ENCODE measurements at places on chromosomes 1 and 21.

- DNase-seq: no peak
Observed at GRCh38 chr1:61344696-61345095, 262.3 kb downstream of the NFIA start.

GRCh38 chr1:5140136-5140535 is 485.7 kb downstream of the AJAP1 start:
- no peak for DNase-seq

- no peak for DNase-seq
Observed at GRCh38 chr1:232066521-232066920, 439.9 kb downstream of the DISC1 start.

DNA sequence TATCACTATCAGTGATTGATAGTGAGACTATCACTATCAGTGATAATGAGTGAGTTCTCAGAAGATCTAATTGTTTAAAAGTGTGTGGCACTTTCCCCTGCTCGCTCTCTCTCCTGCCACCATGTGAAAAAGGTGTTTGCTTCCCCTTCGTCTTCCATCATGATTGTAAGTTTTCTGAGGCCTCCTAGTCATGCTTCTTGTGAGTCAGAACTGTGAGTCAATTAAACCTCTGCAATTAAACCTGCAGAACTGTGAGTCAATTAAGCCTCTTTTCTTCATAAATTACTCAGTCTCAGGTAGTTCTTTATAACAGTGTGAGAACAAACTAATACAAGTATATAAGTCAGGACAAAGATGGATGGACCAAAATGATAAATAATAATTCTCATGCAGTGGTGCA is 7.0 kb upstream of the IL23R start:
- DNase-seq: no peak

GRCh38 chr1:205424901-205425600 is 3.2 kb upstream of the LEMD1 start:
- peak; percentile 31 for DNase-seq

- no peak for DNase-seq
Observed at GRCh38 chr1:9068981-9069325, 482 bp downstream of the SLC2A5 start.

GRCh38 chr1:36576551-36577110 is 93.9 kb upstream of the CSF3R start:
- no peak for DNase-seq

- no peak for DNase-seq
Observed at GRCh38 chr21:15414057-15414456, 315.7 kb upstream of the USP25 start.

DNA sequence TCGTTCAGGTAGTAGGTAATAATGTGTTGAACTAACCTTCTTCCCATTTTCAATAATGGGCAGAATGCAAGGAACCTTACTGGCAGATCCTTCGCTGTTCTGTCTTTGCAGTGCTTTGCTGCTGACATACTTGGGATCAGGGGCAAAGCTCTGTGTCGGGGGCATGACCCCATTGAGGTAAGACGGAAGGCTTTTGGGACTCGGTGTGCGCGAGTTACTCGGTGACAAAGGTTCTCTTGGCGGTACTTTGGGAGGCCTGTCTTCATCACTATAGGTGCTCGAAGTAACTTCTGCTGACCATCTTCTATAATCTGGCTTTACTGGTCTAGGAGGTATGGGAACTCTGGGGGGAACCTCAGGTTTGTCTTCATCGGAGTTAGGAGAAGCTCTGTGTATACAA is 12.7 kb downstream of the ERRFI1 start:
- DNase-seq: no peak

GRCh38 chr1:20485527-20486456 is at the start of gene CAMK2N1:
TSS of gene CAMK2N1 (minus strand) at chr1:20486210. CDS start at chr1:20485379, 831 bp downstream.
- peak; percentile 80 for DNase-seq

GRCh38 chr1:151408891-151409290 is 9.5 kb downstream of the PSMB4 start:
- no peak for DNase-seq

GRCh38 chr1:218553197-218553596 is 208.1 kb downstream of the TGFB2 start:
- no peak for DNase-seq

DNA sequence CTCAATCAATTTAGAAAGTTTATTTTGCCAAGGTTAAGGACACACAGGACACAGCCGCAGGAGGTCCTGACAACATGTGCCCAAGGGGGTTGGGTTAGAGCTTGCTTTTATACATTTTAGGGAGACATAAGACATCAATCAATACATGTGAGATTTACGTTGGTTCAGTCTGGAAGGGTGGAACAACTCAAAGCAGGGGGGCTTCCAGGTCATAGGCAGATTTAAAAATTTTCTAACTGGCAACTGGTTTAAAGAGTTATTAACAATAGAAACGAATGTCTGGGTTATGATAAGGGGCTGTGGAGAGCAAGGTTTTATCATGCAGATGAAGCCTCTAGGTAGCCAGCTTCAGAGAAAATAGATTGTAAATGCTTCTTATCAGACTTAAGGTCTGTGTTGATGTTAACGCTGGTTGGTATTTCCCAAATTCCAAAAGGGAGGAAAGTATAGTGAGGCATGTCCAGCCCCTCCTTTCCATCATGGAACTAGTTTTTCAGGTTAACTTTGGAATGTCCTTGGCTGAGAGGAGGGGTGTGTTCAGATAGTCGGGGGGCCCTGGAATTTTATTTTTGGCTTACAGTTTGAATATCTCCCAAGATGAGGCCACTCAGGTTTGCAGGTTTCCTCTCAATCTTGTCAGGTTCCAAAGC is 31.0 kb upstream of the TGFBR3 start:
- DNase-seq: peak; percentile 52

- no peak for DNase-seq
Observed at GRCh38 chr21:28523367-28523766, 469.3 kb downstream of the LTN1 start.

DNA sequence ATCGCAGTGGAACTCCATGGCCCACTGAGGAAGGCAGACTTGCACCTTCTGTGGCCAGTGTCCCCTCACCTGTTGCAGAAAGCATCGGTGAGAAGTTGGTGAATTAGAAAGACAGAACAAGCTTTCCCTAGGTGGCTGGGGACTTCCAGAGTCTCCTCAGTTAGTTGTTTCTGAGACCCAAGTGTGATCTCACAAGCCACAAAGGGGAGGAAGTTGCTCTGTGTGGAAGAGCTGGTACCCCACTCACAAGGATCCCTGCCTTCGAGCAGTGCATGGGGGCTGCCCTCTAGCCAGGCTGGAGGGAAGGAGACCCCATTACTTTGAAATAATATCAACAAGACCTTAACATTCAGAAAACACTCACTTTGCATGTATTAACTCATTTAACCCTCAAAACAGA is 2.1 kb downstream of the PRELP start:
- DNase-seq: no peak

GRCh38 chr1:202200112-202200548 is 6.5 kb downstream of the LGR6 start:
- peak; percentile 88 for DNase-seq

GRCh38 chr1:232813760-232814159 is 8.5 kb downstream of the MAP10 start:
- DNase-seq: no peak

GRCh38 chr1:184590163-184590750 is 164.4 kb downstream of the EDEM3 start:
- no peak for DNase-seq

- no peak for DNase-seq
Observed at GRCh38 chr1:10196976-10197375, 13.4 kb upstream of the KIF1B start.

DNA sequence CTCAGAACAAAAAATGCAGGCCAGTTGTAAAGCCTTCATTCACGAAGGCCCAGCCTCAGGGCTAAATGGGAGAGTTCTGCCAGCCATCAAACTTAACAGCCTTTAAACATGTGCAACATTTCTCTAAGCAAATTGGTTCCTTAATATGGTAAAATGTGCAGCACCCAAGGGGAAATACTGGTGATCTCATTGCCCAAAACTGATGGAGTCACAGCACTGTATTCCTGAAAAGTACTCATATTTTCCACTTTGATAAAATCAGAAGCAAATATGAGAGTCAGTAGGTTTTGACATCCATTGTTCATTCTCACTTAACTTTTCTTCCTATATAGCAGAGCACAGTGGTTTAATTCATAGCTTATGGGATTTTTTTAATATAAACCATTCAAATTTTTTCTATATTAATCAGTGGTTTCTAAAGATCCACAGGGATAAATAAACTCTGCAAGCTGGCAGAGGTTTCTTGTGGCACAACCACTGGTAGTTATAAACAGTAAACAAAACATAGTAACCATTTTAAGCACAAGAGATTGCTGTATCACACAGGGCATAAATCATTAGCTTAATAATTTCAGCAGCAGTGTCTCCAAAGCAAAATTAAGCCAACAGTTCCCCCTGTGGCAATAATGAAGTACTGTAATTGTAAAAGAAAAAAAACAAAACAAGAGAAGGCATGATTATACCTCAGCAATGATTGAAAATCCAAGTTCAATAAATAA is 106.9 kb upstream of the LYPLAL1 start:
- peak; percentile 63 for DNase-seq

DNA sequence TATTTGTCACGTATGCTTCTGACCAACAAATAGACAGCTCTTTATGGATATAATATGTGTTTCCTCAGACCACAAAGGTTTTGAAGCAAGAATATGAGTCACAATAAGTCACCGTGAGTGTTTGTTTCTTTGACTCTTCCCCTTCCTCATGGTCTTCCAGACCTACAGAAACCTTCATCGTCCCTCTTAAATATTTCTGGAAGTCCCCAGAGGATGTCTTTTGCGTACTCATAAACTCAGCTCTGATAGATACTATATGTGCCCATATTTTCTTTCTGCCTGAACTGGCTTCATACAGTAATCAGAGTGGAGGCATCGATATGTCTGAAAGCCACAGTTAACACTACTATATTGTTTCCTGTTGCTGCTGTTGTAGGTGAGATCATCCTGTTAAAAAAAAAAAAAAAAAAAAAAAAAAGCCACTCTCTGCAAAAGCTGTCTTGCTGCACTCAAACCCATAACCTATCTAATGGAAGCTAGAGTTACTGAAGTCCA is 38.4 kb downstream of the ADAMTS1 start:
- no peak for DNase-seq

- DNase-seq: no peak
Observed at GRCh38 chr1:101178341-101178687, 58.5 kb upstream of the S1PR1 start.

- peak; percentile 77 for DNase-seq
Observed at GRCh38 chr1:119715542-119715941, 3.8 kb downstream of the PHGDH start.

- no peak for DNase-seq
Observed at GRCh38 chr1:57986432-57986831, 560.1 kb downstream of the OMA1 start.

GRCh38 chr1:209404577-209404976 is 178.9 kb upstream of the CAMK1G start:
- DNase-seq: peak; percentile 69

GRCh38 chr1:183096894-183097293 is 73.7 kb downstream of the LAMC1 start:
- DNase-seq: no peak

- no peak for DNase-seq
Observed at GRCh38 chr21:41242238-41242829, 74.3 kb upstream of the FAM3B start.

DNA sequence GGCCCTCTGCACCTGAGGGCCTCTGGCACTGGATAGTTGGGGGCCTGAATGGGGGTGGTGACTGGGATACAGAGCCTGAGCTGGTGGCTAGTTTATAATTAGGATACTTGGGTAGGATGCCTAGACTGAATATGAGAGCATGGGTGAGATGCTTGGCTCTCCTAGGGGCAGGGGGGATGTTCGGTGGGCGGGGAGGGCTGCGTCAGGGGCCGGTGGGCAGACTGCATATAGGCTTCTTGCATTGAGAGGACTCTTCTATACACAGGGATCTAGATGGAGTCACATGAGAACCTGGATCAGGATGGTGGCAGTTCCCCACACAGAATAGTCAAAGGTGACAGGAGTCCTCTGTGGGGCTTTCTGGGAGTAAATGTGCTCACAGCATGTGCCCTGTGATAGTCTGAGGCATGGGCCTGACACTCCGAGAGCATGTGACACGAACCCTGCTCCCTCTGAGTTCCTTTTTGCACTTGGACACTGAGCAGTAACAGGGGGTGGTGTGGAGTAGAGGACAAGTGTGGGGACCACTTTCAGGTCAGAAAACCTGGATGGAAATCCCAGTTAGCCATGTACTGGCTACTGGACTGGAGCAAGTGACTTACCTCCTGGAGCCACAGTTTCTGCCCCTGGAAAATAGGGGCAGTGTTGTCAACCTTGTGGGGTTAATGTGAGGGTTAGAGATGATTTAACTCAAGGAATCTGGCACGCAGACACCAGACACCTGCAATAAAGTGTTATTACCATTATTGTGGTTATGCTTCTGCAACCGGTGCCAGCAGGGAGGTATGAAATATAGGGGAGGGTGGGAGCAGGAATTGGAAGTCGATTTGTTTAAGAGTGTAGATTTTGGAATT is 2.2 kb downstream of the MAP7D1 start:
- no peak for DNase-seq

- no peak for DNase-seq
Observed at GRCh38 chr1:191101960-191102359, 624.3 kb upstream of the BRINP3 start.

GRCh38 chr1:16070640-16071355 is 2.7 kb downstream of the FAM131C start:
- no peak for DNase-seq

GRCh38 chr1:41790351-41790750 is 128.4 kb downstream of the HIVEP3 start:
- no peak for DNase-seq

GRCh38 chr1:160085686-160086455 is 4.5 kb downstream of the KCNJ9 start:
- peak; percentile 89 for DNase-seq

DNA sequence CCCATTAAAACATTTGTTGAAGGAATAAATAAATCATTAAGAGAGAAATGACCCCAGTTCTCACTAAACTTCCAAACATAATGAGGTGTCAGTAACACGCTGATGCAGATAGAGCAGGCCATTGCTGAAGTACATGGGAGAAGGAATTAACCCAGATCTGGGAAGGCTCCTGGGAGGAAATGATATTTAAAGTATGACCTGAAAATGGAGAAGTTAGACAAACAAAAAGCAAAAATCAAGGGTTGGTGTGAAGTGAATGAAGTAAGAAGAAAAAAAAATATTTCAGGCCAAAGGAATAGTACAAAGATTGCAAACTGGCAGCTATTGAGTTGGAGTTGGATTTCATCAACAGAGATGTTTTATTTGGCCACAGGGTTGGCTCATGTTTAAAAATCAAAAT is 71.4 kb downstream of the RGS2 start:
- DNase-seq: no peak

DNA sequence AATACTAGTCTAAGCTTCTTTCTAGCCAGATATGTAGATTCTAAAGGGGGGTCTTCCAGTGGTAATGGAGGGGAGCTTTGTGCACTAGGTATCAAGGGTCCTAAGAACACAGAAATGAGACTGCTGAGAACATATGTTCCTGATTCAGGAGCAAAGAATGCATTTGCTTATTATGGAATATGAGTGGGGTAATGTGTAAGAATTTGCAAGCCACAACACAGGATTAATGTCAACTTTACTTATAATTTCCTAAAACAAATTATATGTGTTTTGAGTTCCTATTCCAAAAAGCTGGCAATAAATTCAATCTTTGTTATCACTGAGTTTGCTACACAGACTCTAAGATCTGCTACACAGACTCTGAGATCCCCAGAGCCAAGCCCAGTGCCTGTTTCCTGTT is 357.0 kb upstream of the PTBP2 start:
- no peak for DNase-seq

- DNase-seq: no peak
Observed at GRCh38 chr1:4880626-4881025, 226.2 kb downstream of the AJAP1 start.
